ENCODE measurements at places on chromosomes 7 and 10.

- no peak for DNase-seq
Observed at GRCh38 chr10:130230036-130230435, 93.8 kb downstream of the GLRX3 start.

- DNase-seq: no peak
Observed at GRCh38 chr10:129322933-129323820, 143.9 kb upstream of the MGMT start.

GRCh38 chr7:136039577-136040345 is 62.6 kb upstream of the MTPN start:
- DNase-seq: no peak

- no peak for DNase-seq
Observed at GRCh38 chr7:105790996-105791395, 85.4 kb downstream of the ATXN7L1 start.

DNA sequence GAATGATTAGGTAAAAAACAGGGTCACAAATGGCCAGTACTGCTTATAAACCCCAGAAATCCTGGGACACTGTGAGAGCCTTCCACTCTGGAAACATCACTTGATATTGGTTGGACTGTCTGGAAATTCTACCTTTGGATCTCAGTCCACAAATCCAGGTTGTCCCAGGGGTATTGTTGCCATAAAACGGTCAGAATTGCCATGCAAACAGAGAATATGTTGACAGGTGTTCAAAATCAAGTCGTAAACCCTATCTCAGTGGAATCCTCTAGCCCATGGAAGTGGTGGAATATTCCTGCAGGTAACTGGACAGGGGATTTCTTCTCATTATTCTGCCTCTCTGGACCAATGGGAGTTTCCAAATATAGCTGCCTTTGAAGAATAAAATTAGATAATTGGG is 31.2 kb upstream of the KCTD7 start:
- DNase-seq: no peak

- DNase-seq: no peak
Observed at GRCh38 chr10:131706952-131707351, 193.9 kb upstream of the PPP2R2D start.

DNA sequence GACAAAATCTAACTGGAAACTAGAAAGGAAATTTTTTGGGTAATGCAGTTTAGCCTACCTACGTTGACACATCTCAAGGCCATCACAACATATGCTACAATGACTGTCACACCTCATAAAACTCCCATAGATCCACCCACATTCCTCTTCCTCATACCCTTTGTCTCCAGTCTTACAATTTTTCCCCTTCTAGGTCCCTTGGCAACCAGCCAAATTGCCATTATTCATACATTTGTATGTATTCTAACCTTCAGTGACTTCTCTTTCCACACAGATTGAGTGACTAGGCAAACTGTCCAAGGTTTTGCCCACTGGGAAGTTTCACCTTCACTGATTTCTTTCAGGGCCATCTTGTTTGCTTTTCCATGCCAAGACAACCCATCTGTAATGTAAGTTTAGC is 100.5 kb upstream of the TPK1 start:
- DNase-seq: no peak

DNA sequence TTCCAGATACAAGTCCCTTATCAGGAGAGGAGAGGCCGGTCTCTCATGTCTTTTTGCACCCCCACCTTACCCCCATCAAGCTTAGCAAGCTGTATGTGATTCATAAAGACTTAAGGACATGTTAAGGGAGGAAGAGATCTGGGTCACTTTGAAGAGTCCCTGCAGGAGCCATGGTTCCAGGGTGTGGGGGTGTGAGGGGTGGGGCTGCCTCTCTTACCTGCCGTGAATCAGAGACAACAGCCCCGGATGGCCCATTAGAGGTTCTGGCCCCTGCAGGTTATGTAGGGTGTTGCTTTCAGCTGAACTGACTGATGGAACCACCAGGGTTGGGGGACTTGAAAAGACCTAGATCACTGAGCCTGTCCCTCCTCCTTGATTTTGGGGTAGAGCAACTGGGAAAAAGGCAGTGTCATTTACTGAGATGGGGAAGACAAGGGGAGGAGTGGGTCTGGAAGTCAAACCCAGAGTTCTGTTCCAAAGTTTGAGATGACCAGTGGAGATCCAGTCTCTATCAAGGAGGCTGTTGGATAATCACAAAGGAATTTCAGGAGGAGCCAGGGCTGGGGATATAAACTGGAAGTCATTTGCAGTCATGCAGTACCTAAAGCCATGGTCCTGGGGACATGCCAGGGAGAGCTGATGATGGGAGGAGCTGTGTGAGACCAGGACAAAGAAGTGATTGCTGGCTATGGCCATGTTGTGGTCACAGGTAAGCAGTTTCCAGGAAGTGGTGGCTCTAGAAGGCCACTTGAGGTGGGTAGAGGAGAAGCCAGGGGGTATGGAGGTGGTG is 23.1 kb downstream of the ADAMTS14 start:
- no peak for DNase-seq

DNA sequence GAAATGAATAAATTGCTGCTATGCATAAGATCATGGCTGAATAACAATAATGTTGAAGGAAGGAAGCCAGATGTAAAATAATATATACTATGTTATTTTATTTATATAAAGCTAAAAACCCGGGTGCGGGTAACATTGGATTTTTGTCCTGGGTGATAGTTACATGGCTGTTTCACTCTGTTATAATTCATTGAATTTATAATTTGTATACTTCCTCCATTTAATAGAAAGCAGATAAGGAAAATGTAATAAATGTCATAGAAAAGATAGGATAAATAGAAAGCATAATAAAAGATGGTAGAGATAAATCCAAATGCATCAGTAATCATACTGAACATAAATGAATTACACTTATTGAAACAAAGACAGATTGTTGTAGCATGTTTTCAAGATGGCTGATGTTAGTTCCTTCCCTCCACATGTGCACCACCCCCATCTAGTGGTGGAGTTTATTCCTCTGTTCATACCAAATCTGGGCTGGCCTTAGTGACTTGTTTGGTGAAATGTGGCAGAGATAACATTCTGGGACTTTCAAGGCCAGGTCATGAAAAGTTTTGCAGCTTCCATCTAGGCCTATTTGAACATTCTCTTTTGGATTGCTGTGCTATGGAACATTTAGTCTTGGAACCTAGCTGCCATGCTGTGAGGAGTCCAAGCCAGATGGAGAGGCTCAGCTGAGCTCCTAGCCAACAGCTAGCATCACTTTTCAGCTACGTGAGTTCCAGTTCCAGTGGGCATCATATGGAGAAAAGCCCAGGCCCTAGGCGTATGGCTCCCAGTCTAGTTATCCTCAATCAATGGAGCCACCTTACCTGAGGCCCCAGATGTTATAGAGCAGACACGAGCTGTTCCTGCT is 46.9 kb downstream of the AHCYL2 start:
- DNase-seq: peak; percentile 15

- no peak for DNase-seq
Observed at GRCh38 chr7:1236831-1237701, 4.4 kb downstream of the UNCX start.

DNA sequence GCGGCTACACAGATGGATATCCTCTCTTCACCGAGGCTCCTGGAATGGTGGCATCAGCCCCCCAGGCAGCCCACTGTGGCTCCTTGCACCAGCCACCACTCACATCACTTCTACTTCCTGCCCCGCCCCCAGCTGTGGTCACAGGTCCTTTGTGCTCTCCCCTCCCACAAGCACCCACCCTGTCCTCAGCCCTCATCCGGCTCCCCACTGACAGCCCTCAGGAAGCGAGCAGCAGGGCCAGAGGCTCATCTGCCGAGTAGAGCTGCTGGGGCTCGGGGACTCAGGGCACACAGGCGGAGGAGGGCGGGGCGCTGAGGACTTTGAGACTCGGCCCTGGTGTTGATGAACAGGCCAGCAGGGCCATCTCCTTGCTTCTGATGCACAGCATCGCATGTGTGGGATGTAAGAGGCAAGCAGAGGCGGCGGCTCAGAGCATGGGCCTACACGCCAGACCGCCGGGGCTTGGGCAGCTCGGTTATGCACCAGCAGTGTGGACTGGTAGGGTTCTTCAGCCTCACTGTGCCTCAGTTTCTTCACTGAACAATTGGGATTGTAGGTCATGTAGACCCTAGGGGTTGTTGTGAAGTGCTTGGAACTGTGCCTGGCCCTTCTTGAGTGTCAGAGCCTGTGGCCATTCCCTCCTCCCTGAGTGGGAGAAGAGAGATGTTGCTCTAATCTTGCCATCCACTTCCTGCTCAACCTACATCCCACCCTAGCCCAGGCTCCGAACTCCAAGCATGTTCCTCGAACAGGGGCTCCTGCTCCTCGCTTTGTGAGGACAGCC is at the start of gene PRF1:
TSS of gene PRF1 (minus strand) at position 77 of the 784 bp plus-strand sequence. CDS start 1,839 bp downstream, outside the sequence.
- peak; percentile 39 for DNase-seq

DNA sequence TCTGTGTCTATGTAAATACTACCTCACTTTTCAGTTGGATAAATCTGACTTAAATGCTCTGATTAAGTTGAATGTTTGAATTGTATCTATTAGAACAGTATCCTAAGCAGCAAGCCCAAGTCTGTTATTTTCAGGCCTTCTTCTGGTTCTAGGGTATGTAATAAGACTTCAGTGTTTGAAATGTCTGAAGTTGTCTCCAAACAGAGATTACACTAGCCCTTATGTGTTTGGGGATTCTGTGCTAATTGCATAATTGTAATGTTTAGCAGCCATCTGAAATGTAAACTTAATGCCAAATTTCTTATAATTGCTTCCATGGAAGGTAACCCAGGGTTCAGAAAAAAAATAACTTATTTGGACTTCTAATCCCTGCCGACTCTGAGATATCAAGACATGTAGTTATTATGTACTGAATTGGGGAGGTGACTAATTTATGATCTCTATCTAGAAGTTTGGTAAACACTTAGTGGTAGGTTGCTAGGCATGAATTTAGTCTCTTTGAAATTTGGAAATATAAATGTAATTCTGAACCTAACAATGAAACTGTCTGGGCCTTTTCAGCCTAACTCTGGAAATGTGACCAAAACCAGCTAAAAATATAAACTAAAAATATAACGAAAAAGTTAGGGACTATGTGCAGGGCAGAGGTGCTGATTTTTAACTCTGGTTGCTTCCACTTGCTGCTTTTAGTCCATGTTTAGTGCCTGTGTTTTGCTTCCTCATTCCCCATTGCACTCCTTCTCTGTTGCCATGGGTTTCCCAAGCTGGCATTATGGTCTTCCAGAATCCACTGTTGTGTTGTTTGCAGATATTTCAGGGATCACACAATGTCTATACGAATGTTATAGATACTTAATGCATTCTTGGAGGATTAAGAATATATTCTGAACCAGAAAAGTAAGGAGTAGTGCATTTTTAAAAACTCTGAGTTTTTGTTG is 54.8 kb downstream of the MCU start:
- no peak for DNase-seq

DNA sequence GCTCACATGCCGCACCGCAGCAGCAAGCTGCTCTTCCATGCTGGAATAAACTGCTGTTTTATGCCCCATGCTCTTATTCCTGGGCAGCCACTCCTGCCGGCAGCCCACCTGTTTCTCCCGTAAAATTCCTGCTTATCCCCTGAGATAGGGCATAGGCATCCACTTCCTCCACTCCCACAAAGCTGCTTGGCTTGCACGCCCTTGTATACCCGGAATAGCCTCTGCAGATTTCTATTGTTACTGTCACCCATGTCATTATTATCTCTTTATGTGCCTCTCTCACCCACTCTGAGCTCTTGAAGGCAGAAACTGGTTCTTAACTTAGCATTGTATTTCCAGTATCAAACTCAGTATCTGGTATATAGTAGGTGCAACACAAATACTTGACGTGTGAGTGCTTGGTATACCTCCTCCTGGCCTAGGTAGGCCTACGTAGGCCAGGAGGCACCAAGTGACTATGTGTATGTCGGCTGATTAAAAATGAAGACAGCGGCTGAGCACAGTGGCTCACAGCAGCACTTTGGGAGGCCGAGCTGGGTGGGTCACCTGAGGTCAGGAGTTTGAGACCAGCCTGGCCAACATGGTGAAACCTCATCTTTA is 193.4 kb downstream of the CCDC3 start:
- DNase-seq: no peak

DNA sequence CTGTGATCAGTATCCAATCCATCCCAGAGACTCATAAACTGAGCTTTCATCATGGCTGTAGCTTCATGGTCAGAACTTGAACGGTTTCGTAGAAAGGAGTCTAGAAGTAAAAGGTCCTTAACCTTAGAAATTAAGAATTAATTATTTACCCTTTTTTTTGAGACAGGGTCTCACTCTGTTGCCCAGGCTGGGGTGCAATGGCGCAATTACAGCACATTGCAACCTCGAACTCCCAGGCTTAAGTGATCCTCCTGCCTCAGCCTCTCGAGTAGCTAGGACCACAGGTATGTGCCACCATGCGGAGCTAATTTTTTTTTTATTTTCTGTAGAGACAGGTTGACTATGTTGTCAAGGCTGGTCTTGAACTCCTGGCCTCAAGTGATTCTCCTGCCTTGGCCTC is 41.7 kb downstream of the ATAD1 start:
- no peak for DNase-seq

GRCh38 chr10:126398924-126399323 is 10.6 kb upstream of the ADAM12 start:
- DNase-seq: no peak

DNA sequence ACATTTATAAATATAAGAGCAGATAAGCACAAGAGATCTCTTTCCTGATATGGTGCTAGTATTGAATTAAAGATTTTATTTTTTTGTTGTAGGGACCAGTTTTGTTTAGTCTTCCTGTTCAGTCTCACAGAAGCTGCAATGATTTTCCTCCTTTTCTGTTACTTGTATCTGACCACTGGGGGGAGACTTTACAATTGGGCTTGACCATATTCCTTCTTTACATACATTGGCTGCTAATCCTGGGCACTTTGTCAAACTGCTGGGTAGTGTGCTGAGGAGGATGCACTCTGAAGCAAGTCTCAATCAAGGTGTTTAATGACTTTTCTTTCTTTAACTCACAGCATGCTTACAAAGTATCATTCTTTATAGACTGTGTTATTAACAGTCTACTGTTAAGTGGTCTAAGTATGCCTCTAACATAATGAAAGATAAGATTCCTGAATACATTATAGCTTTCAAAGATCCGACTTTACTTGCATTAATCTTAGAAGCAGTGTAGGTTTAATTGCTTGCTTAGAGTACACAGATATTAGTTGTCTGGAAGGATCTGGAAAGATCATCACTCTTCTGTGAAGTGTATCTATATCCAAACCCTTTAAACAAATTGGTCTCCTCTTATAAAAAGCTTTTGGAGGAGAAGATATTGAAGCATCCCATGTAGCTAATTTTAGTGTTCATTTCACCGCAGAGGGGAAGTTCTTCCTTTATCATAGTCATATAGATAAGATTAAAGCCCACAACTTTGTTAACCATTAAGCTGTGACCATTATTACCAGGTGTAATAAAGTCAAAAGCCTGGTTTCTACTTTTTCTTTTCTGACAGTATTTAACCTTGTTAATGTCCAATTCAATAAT is 3.1 kb downstream of the PALS2 start:
- DNase-seq: no peak

DNA sequence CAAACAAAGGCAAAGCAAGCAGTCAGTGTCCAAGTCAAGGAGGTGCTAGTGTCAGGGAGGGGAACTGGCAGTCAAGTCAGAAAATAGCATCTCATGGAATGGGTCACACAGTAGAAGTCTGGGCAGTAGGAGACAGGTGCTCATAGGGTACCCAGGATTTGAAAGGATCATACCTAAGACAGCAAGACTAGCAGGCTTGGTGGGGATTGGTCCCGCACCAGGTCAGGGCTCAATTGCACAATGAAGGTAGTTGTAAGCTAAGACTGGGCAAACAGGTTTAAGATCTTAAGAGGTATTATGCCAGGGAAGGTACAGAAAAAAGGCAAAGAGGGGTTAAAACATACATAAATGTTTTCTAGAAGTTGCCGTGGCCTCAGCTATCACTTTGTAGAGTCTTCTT is 181.4 kb upstream of the ETV1 start:
- DNase-seq: no peak

- DNase-seq: no peak
Observed at GRCh38 chr10:92323079-92323478, 32.1 kb downstream of the MARCHF5 start.

- no peak for DNase-seq
Observed at GRCh38 chr7:102288285-102288930, 1.7 kb downstream of the SH2B2 start.

All from stimulated activated CD4-positive, alpha-beta T cell treated with anti-CD3 and anti-CD28 coated beads, Interleukin-1b, Interleukin-23, amount 100 ng/mL, for 4 hours (primary cell).